ENCODE measurements at places on chromosomes 13 and 19. TPM values are rescaled to one million over a fixed set of nuclear protein-coding genes. Genes with fewer than 3 reads are reported as not detected.

KRTDAP gene
- total RNA-seq, result not detected

OR7A5 gene
- total RNA-seq, result not detected

CD70 gene
- total RNA-seq, result 12.1 TPM

ARL11 gene
- not detected for total RNA-seq

ZNF541 gene
- 0.06 TPM for total RNA-seq

LRRC8E gene
- 5.5 TPM for total RNA-seq

CRLF1 gene
- 8.6 TPM for total RNA-seq

ZNF726 gene
- total RNA-seq, result 0.46 TPM

RNF225 gene
- total RNA-seq, result 0.14 TPM

FPR1 gene
- total RNA-seq, result 0.19 TPM

CAMSAP3 gene
- 4.8 TPM for total RNA-seq
